ENCODE measurements at places on chromosomes 1 and 21.

DNA sequence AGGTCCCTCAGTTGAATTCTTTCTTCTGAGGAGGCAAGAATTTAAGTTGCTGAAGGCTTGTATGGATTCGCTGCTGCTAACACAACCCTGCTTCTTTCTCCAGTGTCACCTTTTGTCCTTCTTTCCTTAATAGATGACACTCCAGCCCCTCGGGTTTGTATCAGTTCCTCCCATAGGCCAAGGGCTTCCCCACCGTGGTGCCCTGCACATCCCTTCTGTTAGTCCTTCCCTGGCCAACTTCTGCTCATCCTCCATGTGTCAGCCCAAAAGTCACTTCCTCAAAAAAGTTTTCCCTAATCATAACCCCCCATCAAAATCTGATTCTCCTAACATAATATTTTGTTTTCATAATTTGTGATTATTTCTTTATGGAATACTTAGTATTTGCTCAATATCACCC lies 190.4 kb downstream of the RHOU start:
- H3K27me3 ChIP-seq, result no peaks in the 10 kb centered on the region
- no peak overlapping the region for H3K27ac ChIP-seq
- no peak for DNase-seq
- H3K4me1 ChIP-seq, result no peaks in the 10 kb centered on the region
- H3K36me3 ChIP-seq, result no peaks in the 10 kb centered on the region

DNA sequence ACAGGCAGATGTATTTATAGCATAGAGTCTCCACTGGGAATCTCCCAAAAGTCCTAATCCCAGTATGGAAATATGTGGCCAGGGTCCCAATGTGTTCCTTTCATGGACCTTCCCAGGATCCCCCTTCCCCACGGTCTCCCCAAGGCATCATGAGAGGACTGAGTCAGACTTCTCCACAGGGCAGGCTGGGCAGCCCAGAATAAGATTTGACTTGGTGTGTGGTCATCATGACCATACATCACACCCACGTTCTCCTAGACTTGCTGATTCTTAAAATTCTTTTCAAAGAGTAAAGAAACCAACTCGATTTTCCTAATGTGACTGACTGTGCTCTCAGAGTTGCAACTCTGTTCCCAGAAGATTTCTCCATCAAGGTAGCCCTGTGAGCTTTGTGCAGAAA lies 93.9 kb upstream of the CD34 start:
- H3K4me3 ChIP-seq, result no peak overlapping the region
- no peaks in the 10 kb centered on the region for H3K36me3 ChIP-seq
- H3K27ac ChIP-seq, result no peak overlapping the region
- DNase-seq, result no peak
- H3K27me3 ChIP-seq, result no peaks in the 10 kb centered on the region
- no peaks in the 10 kb centered on the region for H3K4me1 ChIP-seq

DNA sequence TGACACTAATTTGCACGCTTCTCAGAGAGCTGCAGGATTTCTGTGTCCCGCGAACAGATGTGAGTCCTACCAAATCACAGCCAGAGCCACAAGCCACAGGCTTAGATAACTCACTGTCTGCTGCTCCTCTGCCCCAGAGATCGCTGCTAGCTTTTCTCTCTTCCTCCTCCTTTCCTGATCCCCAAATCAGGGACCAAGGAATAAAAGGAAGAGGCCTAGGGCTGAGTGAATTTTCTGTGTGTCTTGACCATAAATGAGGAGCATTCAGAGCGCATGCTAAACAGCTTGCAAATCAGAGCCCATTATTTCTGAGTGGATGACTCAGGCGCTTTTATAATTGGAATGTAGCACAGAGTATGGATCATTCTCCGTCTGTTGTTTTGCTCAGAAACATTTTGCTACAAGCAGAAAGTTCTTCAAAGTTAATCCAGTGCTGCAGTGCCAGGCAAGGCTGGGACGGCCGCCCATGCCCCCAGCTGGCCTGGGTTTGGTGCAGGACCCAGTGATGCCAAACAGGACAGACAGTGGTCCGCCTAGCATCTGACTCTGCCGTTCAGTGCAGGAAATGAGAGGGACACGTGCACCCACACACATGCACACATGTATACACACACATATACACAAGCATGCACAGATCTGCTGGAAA lies 38.2 kb downstream of the KCNAB2 start:
- no peak for DNase-seq
- H3K4me3 ChIP-seq, result no peak overlapping the region
- H3K36me3 ChIP-seq, result no peaks in the 10 kb centered on the region
- no peaks in the 10 kb centered on the region for H3K4me1 ChIP-seq
- H3K27ac ChIP-seq, result no peak overlapping the region

GRCh38 chr1:8886589-8886988 lies 8.1 kb upstream of the ENO1 start:
- DNase-seq, result no peak
- H3K27ac ChIP-seq, result no peak overlapping the region
- H3K36me3 ChIP-seq, result no peaks in the 10 kb centered on the region
- no peaks in the 10 kb centered on the region for H3K27me3 ChIP-seq

GRCh38 chr1:91545506-91546300 lies 45.1 kb downstream of the CDC7 start:
- H3K27me3 ChIP-seq, result no peaks in the 10 kb centered on the region
- no peaks in the 10 kb centered on the region for H3K4me1 ChIP-seq
- DNase-seq, result no peak
- H3K4me3 ChIP-seq, result no peak overlapping the region
- no peaks in the 10 kb centered on the region for H3K36me3 ChIP-seq
- H3K27ac ChIP-seq, result no peak overlapping the region

- no peak overlapping the region for H3K27ac ChIP-seq
- no peak for DNase-seq
- H3K4me3 ChIP-seq, result no peak overlapping the region
- H3K27me3 ChIP-seq, result no peaks in the 10 kb centered on the region
- no peaks in the 10 kb centered on the region for H3K4me1 ChIP-seq
Observed at GRCh38 chr1:19616489-19616888, 27.6 kb upstream of the NBL1 start.

Data from esophagus squamous epithelium (tissue), 5 donors.